ENCODE measurements at places on chromosomes 1 and 21.
A peak's percentile ranks its signal among the peaks of the same experiment; 100 is the strongest.

GRCh38 chr1:59765011-59765730, 49.6 kb upstream of the HOOK1 start:
- DNase-seq: no peak

- no peak for DNase-seq
Measured at GRCh38 chr1:78492386-78492950, 1.7 kb downstream of the PTGFR start.

- DNase-seq: no peak
Measured at GRCh38 chr1:89615676-89616598, 17.0 kb upstream of the LRRC8C start.

GRCh38 chr1:40699787-40700186, 8.3 kb downstream of the NFYC start:
- DNase-seq: no peak

- DNase-seq: no peak
Measured at GRCh38 chr1:1074631-1075147, 583 bp upstream of the RNF223 start.

DNA sequence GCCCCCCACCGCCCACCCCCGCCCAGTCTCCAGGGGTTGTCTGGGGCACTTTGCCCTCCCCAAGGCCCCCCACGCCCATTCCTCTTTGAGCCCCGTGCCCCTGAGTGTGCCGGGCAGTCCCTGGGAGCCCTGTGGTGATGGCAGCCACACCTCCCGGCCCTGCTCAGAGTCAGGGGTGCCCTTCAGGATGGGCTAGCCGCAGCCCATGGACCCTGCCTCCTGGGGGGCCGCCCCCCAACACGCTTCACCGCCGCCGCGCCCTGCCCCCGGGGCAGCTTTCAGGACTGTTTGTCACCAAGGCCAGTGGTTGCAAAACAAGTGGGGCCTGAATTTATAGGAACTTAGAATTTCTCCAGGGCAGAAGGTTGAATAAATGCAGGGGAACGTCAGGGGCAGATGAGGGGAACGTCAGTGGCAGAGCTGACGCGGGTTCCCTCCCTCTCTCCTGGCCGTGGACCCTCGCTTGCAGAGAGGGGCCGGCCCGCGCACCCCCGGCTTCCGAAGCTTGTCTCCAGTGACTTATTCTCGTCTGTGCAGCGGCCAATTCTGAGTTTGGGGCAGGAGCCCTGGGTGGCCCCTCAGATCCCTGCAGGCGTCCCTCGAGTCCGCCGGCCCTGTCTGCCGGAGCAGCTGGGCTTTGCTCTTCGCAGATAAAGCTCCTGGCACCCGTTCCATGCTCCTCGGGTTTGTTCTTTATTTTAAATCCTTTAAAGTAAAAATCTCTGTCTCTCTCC, 41.2 kb upstream of the ADARB1 start:
- no peak for DNase-seq

GRCh38 chr1:51973587-51974474, 16.7 kb downstream of the RAB3B start:
- no peak for DNase-seq

- DNase-seq: no peak
Measured at GRCh38 chr1:196698993-196699392, 47.1 kb downstream of the CFH start.

DNA sequence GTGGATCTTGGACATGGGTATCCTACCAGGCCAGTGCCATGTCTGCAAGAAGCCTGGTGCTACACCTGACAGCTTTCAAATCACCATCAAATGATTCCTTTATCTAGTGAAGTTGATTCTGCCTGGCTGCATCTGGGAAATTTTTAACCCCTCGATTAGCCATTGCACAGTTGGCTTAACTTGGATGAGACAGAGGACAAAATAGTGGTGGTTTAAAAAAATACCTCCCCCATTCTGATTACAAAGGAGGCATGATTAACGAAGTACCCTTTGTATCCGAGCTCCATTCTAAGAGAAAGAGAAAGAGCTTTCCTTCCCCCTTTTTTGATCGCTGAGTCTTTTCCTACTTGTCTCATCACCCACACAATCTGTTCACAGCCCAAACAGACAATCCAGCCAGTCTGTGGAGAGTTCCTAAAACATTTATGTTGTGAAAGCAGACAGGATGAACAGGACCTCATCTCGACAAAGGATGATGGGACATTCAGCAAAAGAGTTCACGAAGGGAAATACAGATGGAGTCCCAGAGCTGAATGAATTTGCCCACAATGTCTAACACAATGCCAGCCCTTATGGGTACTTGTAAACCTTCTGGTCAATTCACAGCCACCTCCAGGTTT, 20.5 kb downstream of the WLS start:
- no peak for DNase-seq

- DNase-seq: no peak
Measured at GRCh38 chr1:221162939-221163338, 283.7 kb downstream of the HLX start.

DNA sequence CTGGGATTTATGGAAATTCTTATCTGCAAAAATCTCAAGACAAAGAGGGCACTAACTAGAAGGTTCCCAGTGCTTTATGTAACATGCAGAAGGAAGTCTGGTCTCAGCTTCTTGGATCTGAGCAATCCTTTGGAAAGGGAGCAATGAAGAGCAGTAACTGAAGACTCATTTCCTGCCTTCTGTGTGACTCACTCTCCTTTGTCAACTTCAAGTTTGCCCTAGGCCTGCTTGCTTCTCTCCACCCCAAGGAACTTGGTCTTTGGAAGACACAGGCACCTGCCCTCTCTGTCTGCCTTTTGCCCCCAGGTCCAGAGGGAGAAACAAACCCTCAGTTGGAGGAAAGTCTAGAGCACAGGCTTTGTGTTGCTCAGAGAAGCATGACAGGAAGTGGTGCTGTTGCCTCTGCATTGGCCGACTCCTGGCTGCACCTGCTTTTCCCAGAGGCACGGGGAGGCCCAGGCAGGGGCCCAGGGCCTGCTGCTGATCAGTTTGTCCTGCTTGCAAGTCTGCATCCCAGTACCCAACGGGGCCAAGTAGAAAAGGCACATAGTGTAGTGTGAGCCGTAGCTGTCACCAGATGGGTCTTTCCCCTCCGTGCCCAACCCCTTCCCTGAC, 137.2 kb downstream of the DHRS3 start:
- DNase-seq: no peak

DNA sequence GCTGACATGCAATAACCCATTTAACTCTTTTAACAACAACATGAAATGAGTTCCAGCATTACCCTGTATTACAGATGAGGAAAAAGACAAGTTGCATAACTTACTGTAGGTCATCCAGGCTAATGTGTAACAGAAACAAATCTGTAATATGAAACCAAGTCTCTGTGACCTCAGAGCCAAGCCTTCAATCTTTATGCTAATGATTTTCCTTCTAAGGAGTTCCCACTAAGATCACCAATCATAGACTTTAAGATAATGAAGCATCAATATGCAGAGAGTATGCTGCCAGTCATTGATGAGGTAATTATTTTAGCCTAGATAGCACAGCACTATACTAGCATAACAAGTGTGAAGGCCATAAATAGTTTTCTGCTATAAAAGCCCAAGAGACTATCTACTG, 35.6 kb upstream of the RNPC3 start:
- DNase-seq: no peak

DNA sequence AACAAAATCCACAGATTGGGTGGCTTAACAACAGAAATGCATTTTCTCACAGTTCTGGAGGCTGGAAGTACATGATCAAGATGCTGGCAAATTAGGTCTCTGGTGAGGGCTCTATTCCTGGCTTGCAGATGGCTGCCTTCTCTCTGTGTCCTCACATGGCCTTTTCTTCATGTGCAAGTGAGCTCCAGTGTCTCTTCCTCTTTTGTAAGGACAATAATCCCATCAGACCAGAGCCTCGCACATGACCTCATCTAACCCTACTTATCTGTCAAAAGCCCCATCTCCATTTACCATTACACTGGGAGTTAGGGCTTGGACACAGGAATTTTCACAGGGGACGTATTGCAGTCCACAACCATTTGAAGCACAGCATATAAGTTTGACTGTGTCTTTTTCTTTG, 181.6 kb downstream of the NEGR1 start:
- no peak for DNase-seq

DNA sequence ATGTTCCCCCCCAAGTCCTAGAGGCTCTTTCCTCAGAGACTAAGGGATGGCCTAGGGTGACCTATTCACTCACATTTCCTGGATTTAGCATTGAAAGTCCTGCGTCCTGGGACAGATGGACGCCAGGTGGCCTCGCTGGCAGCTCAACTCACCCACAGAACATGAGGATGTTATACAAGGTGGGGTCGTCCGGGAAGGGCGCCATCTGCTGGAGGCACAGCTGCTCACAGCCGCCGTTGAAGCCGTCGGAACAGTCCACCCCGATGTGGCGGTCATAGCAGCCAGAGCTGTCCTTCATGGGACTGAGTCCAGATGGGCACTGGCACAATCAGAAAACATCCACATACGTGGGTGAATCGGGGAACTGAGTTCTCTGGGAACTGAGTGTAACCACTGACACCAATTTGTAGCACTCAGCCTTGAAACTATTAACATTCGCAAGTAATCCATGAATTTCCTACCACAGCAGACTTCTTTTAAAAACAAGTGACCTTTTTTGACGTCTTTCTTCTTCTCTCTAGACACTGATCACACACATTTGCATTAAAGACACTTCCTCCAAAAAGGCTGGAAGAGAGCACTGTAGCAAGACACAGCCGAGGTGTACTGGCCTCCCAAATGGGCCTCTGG, 215.4 kb downstream of the ASTN1 start:
- peak; percentile 19 for DNase-seq

- DNase-seq: no peak
Measured at GRCh38 chr1:68322837-68323687, 90.7 kb upstream of the WLS start.

DNA sequence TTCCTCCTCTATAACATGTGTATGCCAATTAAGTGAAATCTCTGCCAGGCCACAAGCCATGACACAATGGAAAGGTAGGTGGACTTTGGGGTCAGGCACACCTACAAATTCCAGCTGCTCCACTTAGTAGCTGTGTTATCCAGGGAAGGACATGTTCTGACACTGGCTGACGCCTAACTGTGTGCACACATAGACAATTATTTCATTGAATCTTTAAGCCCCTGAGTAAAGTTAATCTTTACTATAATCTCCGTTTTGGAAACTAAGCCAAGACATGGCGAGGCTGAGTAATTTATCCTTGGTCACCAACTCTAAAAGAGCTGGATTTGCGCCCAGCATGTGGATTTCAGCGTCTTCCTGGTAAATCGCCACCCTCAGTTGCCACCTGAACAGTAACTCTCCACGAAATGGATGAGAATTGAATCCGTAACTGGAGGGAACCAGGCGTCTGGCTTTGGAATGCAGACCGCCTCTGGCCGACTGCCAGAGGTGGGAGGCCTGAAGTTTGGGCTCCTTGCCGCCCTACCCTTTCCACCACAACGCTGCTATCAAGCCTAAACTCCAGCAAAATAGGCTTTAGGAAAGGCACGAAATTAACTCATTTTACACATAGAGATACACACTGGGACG, 888 bp upstream of the SNRPE start:
- no peak for DNase-seq

GRCh38 chr1:2256435-2257244, 28.5 kb downstream of the SKI start:
- DNase-seq: no peak

DNA sequence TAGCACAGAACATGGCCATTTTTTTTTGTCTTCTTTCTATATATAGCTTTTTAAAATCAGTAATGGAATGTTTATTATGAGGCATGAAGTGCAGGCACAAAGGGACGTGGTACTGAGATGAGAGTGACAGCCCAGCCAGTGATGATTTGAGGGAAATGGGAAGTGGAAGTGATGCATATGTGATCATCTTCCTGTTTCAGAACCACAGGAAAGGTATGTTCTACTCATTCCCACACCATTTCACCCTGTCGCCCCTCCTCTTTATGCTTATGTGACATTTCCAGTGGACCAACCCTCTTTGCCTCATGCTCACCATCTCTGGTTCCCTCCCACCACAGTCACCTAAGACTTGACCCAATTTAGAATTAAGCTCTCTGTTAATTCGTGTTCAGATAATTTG, 24.3 kb downstream of the PTGS2 start:
- DNase-seq: no peak

DNA sequence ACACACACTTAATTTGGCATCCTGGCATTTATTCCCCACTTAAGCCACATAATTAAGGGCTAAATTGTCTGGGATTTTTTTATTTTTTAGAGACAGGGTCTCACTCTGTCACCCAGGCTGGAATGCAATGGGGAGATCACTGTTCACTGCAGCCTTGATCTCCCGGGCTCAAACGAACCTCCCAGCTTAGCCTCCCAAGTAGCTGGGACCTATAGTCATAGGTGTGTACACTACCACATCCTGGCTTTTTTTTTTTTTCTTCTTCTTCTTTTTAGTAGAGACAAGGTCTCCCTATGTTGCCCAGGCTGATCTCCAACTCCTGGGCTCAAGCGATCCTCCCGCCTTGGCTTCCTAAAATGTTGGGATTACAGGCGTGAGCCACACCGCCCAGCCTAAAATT, 24.2 kb downstream of the ZZZ3 start:
- DNase-seq: no peak

GRCh38 chr1:92203105-92203504, 14.6 kb upstream of the C1orf146 start:
- no peak for DNase-seq

DNA sequence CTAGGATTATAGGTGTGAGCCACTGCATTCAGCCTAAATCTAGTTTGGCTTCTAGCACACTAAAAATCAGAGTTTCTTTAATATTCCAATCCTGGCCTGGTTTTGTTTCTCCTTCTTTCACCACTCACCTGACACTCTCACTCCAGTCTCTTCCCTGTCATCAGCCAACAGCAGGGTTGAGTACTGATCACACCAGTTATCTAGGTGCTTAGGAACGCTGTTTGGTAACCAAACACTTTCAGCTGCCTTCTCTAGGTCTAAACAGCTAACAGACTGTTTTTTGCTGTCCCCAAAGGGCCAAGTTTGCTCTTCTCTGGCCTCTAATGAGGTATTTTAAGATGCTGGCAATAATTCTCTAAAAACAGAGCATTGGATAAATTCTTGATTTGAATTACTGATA, 17.7 kb upstream of the FRRS1 start:
- DNase-seq: no peak

DNA sequence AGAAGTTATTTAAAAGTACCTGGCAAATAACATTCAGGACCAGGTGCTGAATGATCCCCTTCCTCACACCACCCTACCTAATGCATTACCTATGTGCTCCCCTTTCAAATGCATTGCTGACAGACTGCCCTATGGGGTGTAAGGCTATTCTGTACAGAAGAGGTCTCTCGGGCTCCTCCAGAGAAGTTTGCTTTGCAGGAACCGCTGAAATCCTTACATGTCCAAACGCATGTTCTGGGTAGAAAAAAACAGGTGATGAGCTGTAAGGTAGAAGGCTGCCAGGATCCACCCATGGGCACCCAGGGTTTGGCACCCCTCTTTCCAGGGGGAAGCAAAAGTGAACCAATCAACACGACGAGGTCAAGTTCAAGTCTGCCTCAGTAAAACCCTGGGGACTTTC, 58.3 kb upstream of the TARBP1 start:
- no peak for DNase-seq

- no peak for DNase-seq
Measured at GRCh38 chr1:20443703-20444586, 42.1 kb downstream of the CAMK2N1 start.

- DNase-seq: no peak
Measured at GRCh38 chr1:119964673-119965363, 68.5 kb upstream of the ADAM30 start.
